Stimulated activated CD4-positive, alpha-beta T cell treated with anti-CD3 and anti-CD28 coated beads, Interleukin-15, amount 100 ng/mL, for 24 hours (primary cell): ENCODE measurements at places on chromosomes 11 and 22.

DNA sequence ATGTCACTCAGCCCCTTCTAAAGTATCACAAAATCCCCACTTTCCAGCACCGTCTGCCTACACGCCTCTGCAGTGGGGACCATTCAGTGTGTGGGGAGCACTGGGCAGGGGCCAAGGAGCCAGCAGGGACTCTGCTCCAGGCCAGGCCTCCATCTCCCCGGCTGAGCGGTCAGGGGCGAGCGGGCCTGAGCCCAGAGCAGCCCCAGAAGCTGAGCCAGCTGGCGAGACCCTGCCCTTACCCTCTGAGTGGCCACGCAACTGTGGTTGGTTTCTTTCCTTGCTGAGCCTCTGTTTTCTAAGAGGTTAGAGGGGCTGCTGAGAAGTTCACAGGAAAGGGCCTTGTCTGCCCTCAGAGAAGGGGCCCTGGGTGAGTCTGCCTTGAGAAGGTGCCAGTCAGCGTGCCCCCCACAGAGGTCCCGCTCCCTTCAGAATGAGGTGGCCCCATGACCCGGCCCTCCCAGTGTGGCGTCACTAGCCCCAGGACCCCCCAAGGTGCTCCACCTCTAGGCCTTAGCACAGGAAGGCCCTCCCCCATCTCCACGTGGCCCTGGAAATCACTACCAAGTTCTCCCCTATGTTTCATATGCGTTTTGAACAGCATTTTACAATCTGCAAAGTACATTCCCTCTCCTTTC lies 46.9 kb downstream of the WNT11 start:
- DNase-seq, result no peak

DNA sequence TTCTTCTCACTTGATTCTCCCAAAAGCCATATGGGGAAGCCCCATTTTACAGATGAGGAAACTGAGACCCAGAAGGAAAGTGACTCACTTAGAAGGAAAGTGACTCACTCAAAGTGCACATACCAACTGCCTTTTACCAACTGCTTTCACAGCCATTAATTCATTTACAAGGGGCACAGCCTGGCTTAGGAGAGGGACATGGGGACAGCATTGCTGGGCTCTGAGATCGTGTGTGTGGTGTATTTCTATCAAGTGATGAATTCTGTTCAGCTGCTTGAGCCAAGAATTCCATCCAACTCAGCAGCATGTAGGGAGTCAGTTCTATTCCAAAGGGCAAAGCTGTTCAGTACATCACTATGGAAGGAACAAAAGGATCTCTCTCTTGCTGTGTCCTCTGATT lies 23.5 kb upstream of the PAK1 start:
- DNase-seq, result no peak

DNA sequence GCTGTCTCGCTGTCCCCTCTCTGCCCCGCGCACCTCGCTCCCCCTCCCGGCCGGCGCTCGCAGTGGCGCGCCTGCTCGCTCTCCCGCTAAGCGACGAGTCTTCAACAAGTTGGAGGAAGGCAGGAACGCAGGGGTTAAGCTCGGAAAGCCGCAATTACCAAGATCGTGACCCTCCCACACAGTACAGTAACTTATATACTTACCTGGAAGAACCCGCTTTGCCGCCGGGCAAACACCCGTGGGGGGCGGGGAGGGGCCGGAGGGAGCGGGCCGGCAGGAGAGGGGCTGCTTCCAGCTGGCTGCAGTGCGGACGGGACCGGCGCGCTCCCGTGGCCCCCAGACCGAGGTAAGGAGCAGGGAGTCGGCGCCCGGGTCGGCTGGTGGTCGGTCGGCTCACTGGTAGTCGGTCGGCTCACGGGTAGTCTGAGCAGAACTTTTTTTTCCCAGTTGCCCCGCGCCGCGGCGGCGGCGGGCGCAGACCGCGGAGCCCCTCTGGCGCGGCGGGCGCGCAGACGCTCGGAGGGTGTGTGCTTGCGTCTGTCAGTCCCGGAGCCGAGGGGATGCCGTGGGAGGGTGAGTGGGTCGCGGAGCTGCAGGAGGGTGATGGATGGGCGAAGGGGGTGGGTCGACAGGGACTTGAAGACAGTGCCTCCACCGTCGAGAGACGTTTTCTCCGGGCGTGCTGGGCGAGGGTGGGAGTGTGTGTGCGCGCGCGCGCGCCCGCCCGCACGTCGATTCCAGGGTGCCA lies 101.2 kb upstream of the HSD17B12 start:
- DNase-seq, result peak; percentile 75

DNA sequence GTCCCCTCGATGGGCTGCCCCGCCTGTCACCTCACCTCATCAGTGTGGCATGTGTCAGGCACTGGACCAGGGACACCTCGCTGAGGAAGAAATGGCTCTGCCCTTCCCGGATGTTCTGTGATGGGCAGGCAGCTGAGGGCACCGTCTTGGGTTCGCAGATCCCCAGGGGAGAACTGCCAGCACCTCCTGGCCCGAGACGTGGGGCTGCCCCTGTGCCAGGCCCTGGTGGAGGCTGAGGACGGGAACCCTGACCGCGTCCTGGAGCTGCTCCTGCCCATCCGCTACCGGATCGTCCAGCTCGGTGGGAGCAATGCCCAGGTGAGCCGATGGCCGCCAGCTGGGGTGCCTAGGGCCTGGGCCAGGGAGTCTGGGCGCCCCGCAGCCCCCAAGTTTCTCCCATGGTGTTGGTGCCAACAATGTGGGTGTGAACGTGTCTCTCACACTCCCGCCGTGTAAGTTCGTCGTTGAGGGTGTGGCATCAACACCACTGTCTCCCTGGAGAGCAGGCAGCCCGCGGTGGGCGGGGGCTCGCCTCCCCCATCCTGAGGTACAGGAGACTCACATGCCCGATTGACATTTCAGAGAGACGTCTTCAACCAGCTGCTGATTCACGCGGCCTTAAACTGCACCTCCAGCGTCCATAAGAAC lies 7.3 kb upstream of the GTSE1 start:
- DNase-seq, result no peak

GRCh38 chr11:95065336-95065735 lies 1.4 kb upstream of the SRSF8 start:
- DNase-seq, result no peak

- no peak for DNase-seq
Measured at GRCh38 chr22:36036167-36036624, 7.6 kb upstream of the RBFOX2 start.

DNA sequence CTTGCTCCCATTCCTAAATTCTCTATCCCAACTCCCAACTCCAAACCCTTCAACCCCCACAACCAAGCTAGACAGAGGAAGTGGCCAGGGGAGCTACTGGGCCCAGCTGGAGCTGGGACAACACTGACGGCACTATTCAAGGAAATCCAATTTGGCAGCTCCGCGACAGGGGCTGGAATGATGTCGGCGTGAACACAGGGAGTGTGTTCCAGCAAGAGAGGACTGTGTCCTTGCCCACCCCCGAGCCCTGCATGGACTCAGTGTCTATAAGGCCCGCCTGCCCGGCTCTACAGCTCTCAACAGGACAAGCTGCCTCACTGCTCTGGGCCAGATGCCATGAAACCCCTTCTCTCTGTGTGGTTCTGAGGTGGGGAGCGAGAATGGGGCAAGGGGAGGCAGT lies 11.3 kb downstream of the PCSK7 start:
- no peak for DNase-seq

- no peak for DNase-seq
Measured at GRCh38 chr11:637593-638521, 788 bp downstream of the DRD4 start.

DNA sequence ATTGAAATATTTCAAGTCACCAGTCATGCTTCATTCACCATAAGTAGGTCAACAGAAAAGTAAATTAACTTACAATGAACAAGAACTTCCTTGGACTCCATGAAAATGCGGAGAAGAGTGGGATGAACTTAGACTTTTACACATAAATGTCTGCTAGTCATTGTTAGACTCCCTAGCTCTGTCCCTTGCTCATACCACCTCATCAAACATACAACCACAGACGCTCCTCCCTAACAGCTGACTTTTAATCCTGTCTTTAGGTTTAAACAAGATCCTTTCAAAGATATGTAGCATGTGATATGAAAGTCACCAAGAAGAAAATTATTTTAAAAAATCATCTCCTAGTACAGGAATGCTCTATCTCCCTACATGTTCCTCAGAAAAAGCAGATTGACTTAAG lies 248.1 kb downstream of the DLG2 start:
- no peak for DNase-seq

- DNase-seq, result no peak
Measured at GRCh38 chr11:1302041-1302460, 7.4 kb downstream of the TOLLIP start.

DNA sequence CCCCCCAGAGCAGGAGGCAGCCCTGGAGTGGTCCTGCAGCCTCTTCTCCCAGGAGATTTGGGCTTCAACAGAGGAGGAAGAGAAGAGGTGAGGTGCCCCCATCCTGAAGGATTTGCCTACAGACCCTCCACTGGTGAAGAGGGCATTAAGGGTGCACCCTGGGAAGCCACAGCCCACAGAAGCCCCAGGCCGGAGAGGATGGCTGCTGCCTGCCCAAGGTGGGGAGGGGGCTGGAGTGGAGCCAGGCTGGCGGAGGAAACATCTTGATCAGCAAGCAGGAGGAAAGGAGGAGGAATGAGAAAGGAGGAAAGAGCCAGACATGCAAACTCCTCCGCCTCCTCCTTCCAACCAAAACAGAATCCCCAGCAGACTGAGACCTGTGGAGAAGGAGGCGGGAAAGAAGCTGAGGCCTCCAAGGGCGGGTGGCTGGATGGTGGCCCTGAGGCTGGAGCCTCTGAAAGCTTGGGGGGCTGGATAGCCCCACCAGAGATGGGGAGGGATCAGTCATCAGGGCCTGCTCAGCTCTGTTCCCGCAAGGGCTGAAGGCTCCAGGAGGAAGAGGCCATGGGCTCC lies 31.3 kb downstream of the ARRB1 start:
- no peak for DNase-seq

DNA sequence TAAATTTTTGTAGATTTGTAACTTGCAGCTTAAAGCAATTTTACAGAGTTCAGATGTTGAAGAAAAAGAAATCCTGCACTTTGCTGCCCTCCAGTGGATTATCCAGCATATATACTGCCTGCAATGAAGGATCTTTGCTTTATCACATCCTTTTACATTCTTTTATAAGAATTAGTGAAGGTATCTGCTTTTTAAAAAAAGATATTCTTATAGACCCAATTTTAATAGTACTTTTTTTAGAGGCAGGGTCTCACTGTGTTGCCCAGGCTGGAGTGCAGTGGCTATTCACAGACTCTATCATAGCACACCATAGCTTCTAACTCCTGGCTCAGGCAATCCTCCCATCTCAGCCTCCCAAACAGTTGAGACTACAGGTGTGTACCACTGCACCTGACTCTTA lies 60.7 kb downstream of the TTC17 start:
- peak; percentile 31 for DNase-seq

DNA sequence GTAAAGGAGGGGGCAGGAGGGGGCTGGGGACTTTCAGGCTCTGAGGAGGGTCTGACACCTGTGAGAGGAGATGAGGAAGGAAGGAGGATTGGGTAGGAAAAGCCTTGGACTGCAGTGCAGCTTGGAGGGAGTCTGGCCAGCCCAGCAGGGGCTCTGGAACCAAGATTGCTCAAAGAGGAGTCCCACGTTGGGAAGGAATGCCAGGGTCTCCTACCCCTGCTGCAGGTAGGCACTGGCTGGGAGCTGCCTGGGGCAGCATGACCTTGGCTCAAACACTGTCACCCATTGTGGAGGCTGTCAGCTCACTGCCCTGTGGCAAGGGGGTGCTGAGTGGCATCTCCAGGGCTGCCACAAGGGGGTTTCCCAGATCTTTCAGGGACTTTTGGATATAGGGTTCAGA lies 94.5 kb downstream of the RPS6KA4 start:
- no peak for DNase-seq

DNA sequence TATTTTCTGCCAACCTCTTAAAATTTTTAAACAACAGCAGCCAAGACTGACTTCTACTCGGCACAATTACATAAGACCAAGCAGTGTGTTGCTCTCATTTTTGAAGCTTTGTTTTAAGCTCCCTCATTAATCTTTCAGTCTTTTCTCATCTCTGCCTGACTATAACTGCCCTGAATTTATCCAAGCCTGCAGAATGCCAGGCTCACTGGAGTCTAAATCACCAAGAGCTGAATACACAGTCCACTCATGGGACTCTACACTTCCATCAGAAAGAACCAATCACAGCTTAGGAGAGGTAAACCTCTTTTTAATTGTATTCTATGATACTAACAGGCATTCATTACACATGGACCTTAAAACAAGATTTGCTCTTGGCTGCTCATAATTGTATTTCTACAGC lies 178.7 kb downstream of the CADM1 start:
- no peak for DNase-seq
